AG09309 (cell line): ENCODE measurements at places on chromosomes 5 and 9.

DNA sequence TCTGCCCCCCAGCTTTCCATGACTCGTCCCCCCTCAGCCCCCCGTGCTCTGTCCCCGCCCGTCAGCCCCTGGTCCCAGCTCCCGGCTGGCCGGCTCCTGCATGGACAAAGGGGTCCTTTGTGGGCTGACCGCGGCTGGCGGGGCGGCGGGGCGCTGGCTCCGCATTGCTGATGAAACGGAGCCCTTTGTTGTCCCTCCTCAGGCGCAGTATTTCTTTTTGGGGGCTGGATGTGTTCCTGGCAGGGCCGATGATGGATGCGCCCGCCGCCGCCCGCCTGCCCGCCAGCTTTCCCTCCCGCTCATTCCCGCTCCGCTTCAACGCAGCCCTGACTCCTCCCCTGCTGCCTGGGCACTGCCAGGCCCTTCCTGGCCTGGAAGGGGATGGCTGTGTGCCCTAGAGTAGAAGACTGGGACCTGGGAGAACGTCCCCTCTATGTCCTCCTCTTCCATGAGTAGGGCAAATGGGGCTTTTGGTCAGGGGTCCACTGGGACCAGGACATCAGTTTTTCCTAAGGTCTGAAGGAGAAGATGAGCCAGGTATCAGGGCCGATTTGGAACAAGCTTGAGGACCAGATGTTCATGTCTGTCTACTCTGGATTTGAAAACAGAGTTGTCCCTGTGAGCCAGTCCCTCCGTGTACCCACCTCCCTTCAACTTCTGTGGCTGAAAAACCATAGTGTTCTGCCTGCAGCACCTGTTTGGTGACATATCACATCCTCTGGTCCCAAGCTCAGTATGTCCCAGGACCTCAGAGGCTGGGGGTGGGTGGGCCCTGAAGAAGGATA is 29.0 kb downstream of the CXXC5 start:
- DNase-seq: no peak

DNA sequence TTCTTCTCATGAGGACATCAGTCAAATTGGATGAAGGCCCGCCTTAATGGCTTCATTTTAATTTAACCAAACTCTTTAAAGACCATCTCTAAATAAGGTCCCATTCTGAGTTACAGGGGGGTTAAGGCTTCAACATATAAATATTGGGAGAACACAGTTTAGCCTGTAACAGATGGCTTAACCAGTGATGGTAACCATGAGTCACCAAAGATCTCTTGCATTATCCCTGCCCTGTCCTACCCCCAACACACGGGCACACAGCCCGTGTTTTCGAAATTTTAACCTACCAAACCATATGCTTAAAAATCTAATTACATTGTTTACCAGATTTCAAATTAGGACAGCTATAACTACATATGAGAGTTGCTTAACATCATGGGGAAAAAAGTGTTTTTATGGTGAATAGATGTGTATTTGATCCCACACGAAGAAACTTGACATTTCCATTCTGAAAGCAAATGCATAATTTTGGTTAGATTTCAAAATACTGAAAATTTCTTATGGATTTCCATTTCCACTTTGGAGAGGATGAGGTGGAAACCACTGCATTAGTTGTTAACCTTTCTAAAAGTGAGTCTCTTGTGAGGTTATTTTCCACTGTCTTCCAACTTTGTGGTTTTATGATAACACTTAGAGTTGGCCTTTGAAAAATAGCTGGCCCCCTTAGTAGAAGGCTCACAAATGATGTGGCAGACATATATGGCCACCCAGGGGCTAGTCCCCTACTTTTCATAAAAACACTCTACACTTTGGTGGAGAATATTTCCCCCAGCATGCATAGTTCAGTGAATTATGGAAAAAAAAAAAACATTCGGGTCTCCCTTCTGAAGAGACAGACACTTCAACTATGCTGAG is 849.3 kb downstream of the TLE1 start:
- DNase-seq: peak; percentile 27

- DNase-seq: no peak
Measured at GRCh38 chr9:136665111-136665703, 2.5 kb downstream of the EGFL7 start.

- no peak for DNase-seq
Measured at GRCh38 chr5:97560599-97560993, 377.5 kb upstream of the RIOK2 start.

DNA sequence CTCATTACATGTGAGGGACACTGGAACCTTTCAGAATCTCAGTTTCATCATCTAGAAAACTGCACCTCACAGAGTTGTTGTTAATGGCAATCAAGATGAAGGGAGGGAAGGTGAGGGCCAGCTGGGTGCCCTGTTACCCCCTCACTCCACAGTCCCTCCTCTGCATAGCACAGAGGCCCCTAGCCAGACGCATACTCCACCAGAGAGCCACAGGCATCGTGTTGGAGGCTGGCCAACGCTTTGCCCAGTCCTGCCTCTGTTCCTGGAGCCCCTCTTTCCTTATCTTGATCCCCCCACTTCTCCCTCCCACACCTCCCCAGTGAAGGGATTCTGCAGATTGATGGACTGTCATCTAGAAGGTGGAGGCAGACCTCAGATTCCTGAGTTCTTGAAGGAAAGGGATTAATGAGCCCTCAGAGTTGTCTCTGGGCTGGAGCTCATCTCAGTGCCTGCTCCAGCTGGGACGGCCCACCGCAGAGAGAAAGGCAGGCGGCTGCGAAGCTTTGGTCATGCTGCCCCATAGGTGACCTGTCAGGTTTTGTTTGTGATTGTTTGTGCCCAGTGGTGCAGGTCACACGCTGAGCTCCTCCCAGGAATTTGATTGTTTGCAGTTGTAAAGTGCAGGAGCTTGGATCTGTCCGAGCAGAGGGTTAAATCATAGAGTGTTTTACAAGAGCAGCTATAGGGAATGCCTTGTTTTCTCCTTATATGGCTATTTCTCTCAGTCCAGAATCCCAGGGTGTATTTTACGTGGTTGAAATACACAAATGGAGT is 487.3 kb downstream of the CCDC171 start:
- no peak for DNase-seq

DNA sequence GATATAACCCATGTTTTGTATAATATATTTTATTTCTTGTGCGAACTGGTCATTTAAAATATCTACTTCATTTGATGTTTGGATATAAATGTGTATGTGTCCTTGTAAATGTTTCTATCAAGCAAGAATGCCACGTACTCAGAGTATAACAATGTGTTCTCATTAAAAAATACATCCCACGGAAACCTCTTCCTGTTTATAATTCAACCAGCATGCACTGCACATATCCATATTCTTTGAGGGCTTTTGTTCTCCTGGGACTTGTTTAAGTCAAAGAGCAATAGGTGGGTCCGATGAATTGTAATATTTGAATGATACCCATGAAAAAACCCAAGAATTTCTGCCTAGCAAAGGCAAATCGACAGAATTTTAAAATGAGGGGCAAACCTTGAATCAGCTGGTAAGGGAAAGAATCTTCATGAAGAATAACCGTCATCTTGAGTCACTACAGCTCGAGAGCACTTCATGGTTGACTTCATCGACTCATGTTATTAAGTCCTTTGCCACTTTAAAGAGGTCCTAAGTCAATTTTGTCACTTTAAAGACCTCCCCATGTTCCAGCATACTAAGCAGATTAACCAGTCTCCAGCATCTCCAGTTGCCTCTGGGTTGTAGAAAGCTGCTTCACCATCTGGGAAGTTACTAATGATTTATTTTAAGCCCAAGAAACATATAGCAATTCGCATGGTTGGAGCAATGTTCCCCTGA is 80.6 kb downstream of the NPR3 start:
- DNase-seq: no peak

- no peak for DNase-seq
Measured at GRCh38 chr9:127569886-127570401, 42.1 kb upstream of the STXBP1 start.

DNA sequence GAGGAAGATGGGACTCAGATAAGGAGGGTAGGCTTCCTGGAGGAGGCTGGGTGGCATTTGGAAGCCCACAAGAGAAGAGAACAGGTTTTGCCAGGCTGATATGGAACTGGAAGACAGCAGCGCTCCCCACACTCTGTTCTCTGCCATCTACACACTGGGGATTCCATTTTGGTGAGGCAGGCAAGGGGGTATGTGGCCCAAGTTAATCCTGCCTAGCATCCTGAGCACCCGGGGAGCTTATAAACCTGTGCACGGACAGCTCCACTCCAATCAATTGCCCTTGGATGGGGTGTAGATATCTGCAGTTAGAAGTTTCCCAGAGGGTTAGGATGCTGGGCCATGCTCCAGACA is 158.8 kb downstream of the MACROH2A1 start:
- no peak for DNase-seq

GRCh38 chr5:138869763-138870500 is 5.2 kb downstream of the LRRTM2 start:
- no peak for DNase-seq
